Thoracic aorta (tissue), 2 donors: ENCODE measurements at places on chromosomes 7 and 10. TPM values are rescaled to one million over a fixed set of nuclear protein-coding genes. Genes with fewer than 3 reads are reported as not detected.

Gene ZNF37A
- 43.3 TPM for total RNA-seq

Gene ZYX
- total RNA-seq, result 287 TPM

Gene PAPSS2
- 22.1 TPM for total RNA-seq

Gene CCZ1B
- total RNA-seq, result 33.7 TPM

Gene CHAT
- not detected for total RNA-seq

Gene CHCHD2
- total RNA-seq, result 220 TPM

Gene OR2A42
- total RNA-seq, result not detected

Gene SRRM3
- 4.3 TPM for total RNA-seq

Gene FFAR4
- 1.3 TPM for total RNA-seq

Gene LIPJ
- total RNA-seq, result not detected

Gene TCF7L2
- total RNA-seq, result 21.4 TPM

Gene CTAGE4
- 1.6 TPM for total RNA-seq

Gene OR6V1
- not detected for total RNA-seq

Gene CRPPA
- 1.4 TPM for total RNA-seq

Gene OR2A5
- total RNA-seq, result not detected

Gene EPO
- total RNA-seq, result not detected

Gene ZNF467
- 7.4 TPM for total RNA-seq
